T follicular helper cell (primary cell): ENCODE measurements at places on chromosomes 1 and 21.

DNA sequence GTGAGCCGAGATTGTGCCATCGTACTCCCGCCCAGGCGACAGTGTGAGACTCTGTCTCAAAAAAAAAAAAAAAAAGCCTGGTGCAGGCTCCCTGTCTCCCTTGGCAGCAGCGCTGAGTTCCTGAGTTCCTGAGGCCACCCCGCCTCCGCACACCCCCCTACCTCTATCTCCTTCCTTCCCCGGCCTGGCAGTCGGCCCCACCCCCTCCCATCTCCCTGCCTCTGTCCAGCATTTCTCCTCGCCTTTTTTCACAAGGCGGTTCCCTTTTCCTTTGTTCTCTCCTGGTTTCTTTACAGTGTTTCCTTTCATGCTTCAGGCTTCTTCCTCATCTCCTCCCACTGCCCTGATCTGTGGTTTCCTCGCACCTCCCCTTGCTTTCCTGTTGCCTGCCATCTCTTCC, 2.7 kb downstream of the RORC start:
- DNase-seq, result no peak

- DNase-seq, result no peak
Observed at GRCh38 chr1:8360493-8361197, 42.7 kb downstream of the SLC45A1 start.

DNA sequence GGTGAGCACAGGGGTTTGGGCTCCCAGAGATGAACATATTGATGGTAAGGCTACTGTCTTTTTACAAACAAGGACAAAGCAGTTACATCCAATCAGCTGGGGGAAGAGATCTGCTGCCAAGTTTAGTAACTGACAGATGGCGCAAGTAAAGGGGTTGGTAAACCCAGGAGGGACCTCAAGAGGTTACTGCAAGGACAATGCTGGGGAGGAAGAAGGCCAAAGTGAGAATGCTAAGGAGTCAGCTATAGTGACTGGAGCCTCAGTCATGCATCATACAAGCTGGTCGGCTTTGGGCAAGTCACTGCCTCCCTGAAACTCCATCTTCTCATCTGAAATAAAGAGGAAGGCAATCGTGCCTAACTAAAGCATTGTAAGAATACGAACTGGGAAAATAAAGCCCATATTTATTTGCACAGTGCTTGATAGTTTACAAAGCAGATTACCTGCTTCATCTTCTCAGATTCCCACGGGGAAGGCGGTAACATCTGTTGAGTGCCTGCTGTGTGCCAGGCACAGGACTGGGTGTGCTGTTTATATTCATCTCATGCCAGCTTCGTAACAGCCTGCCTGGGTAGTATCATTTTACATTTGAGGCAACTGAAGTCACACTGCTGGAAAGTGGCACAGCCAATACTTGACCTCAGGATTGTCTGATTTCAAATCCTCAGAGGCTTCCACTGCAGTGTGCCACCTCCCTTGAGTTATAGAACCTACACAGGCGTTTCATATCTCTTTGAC, 114.8 kb downstream of the BEND5 start:
- DNase-seq, result no peak

DNA sequence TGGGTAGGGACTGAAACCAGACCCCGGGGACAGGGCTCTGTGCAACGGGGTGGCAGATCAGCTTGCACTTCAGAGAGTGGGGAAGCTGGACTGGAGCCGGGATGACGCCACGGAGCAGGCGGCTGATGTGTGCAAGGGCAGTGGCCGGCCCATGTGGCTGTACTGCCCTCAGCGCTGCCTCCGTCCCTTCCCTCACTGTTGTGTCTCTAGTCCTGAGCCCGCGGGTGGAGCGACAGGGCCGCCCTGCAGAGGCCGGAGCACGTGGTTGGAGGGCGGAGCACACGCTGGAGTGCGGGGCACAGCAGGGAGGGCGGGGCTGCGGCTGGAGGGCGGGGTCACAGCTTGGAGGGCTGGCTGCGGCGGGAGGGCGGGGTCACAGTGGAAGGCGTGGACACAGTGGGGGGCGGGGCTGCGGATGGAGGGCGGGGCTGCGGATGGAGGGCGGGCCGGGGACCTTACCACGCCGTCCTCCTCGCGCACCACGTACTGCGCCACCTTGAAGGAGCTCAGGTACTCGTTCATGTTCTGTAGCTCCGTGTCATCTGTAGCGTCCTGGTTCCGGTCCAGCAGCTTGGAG, 52.4 kb downstream of the CHD5 start:
- DNase-seq, result peak; percentile 76

DNA sequence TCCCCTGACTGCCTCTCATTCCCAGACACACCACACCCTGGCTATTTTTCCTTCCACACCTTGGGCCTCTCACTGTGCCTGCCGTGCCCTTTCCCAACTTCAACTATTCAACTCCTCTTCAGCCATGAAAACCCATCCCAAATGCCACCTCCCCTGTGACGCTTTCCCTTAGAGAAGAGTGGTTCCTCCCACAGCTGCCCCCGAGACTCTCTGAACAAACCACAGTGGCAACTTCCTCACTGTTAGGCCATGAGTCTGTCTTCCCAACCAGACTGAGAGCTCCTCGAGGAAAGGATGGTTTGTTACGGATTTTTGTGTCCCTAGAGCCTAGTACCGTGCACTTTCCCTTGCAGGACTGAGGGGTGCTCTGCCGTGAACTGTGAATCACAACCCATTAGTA, 59.2 kb downstream of the LRRN2 start:
- DNase-seq, result no peak

DNA sequence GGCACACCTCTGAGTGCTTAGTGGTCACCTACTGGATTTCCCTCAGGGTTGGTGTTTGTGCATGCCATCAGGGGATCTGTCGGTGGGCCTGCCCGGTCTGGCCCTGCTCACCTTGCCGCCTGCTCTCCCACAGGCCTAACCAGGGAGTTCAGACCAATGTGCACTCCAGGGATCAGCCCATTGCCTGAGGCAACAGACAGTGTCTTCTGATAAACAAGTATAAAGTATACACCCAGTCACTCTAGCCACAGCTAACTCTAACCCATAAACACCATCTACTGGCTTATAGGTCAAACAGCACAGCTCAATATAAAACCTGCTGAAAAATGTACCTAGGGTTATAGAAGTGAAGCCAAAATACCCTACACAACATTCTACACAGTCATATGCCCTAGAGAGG, 1300.0 kb downstream of the PLA2G4A start:
- no peak for DNase-seq

DNA sequence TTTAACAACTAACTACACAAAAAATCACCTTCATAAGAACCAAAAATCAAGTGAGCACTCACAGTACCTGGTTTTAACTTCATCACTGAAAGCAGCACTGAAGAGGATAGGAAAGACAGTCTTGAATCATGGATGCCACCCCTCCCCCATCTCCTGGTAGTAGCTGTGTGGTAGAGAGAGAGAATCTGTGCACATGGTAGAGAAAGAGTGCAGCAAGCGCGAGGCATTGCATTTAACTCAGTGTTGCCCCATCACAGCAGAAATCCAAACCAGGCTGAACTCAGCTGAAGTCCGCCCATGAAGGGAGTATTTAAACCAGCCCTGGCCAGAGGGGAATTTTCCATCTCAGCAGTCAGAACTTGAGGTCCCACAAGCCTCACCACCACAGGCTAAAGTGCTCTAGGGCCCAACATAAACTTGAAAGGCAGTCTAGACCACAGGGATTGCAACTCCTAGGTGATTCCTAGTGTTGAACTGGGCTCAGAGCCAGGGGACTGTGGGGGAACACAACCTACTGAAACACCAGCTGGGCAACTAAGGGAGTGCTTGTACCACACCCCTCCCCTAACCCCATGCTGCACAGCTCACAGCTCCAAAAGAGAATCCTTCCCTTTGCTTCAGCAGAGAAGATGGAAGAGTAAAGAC, 38.4 kb downstream of the VAV3 start:
- no peak for DNase-seq

DNA sequence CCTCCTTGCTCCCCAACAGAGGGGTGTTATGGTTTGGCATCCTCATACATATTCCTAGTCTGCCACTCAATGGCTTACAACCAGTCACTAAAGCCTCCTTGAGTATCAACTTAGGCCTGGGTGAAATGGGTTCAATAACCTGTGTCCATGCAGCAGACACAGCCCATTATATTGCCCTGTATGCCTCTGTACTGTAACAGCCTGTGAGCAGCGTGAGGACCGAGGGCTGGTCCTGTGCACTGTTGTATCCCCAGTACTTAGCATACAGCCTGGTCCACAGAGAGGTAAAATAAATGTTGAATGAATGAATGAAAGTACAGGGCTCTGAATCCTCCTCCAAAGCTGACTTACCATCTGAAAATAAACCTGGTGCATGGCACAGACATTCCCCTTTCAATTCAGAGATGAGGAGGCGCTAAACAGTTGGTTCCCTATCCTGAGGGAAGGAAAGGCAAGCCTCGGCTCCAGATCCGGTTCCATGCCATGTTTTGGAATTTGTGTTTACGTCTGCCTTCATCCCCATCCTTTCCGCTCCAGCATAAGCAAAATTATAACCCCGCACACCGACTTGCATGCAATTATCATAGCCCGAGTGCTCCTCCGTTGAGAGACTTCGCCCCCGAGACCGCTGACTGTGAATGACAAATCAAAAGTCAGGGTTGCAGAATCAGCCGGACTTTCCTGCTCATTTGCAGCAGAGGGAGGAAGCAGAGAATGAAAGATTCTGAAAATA, 45.0 kb upstream of the DNAJC6 start:
- DNase-seq, result no peak

DNA sequence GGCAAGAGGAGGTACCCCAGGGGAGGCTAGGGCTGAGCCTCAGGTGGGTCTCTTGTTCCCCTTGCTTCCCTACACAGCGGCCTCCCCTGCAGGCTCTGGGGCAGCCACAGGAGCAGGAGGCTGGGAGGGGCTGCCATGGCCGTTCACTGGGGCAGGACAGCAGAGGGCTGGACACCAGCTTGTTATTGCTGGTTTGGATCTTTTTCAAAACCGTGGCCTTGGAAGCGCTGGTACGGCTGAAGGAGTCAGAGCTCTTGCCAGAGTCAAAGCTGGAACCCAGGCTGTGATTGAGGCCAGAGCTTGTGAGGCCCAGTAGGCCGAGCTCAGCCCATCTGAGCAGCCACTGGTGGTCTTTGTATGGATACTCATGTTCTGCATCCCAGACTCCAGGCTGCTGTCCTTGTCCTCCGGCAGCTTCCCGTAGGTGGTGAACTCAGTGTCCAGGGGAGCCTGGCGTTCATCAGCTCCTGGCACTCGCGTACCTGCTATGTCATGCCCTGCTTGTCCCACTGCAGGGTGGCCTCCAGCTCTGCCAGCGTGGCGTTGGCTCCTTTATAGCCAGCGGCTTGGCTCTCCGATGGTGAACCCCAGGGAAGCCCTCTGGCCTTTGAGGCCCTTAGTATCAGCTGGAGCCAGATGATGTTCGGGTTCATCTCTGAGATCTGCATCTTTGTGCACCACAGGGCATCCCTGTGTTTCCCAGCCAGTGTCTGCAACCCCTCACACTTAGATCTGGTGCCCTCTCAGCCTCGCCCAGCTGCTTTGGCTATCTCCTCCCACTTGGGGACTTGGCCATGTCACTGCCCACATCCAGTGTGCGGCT, 40.3 kb upstream of the THEM4 start:
- DNase-seq, result no peak

- no peak for DNase-seq
Observed at GRCh38 chr1:151990856-151991198, 2.8 kb downstream of the S100A10 start.

GRCh38 chr1:200215350-200215749, 187.8 kb downstream of the NR5A2 start:
- no peak for DNase-seq

- DNase-seq, result no peak
Observed at GRCh38 chr21:37636152-37636860, 269.7 kb downstream of the DYRK1A start.
